AG08396 (cell line): ENCODE measurements at places on chromosomes 3 and 15.

DNA sequence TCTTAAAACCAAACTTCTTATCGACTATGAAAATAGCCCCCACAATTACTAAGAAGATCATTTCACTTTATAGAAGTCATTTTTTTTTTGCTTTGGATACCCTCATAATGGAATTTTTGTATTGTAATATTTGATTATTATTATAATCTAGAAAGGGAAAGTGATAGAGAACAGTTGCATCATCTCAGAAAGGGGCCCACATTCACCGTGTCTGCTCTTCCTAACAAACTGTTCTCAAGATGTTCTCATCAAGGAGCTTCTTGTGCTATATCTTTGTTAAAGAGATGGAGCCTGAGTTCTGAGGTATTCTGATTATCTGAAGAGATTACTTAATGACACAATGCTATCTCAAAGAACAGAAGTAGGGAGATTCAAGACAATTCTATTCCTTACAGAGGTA lies 49.3 kb downstream of the MME start:
- no peak for DNase-seq

DNA sequence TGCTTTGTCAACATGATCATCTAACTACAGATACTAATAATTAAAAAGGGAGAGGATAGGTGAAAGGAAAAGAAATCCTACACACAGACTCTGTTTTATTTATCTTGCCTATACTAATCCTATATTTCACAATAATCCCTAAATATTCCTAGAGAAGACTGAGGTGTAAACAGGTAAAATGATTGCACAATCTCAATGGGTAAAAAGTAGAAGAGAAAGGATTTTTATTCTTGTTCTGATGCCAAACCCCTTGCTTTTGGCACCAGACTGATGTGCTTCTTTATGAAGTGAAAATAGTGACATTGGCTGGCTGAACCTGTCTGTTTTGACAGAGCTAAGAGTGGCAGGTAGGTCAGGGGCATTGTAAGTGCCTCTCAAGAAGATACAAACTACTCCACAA lies 101.9 kb upstream of the ZPLD1 start:
- no peak for DNase-seq

DNA sequence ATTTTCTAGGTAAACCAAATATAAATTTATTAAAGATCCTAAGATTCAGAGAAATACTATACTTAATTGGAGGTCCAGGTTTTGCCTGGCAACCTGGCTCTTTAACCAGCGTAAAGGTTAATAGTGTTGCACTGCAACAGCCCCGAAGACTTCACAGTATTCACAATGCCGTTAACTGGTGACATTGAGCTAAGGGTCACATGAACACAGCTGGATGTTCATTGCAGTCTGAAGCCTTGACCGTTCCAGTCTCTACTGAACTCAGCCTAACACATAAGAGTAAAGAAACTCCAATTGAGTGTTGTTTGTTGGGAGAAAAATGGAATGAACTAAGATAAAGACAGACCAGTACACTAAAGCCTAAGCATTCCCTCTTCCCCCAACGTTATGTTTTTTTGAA lies 26.8 kb downstream of the NKIRAS1 start:
- no peak for DNase-seq

- DNase-seq, result no peak
Observed at GRCh38 chr3:81658322-81658997, 103.0 kb downstream of the GBE1 start.

- DNase-seq, result no peak
Observed at GRCh38 chr3:51385621-51386091, 565 bp downstream of the MANF start.

- DNase-seq, result no peak
Observed at GRCh38 chr15:82900511-82901060, 51.9 kb downstream of the HOMER2 start.

GRCh38 chr3:122298239-122298638 lies 26.8 kb upstream of the CSTA start:
- DNase-seq, result no peak

GRCh38 chr15:51189669-51190385 lies 95.1 kb upstream of the TNFAIP8L3 start:
- no peak for DNase-seq

DNA sequence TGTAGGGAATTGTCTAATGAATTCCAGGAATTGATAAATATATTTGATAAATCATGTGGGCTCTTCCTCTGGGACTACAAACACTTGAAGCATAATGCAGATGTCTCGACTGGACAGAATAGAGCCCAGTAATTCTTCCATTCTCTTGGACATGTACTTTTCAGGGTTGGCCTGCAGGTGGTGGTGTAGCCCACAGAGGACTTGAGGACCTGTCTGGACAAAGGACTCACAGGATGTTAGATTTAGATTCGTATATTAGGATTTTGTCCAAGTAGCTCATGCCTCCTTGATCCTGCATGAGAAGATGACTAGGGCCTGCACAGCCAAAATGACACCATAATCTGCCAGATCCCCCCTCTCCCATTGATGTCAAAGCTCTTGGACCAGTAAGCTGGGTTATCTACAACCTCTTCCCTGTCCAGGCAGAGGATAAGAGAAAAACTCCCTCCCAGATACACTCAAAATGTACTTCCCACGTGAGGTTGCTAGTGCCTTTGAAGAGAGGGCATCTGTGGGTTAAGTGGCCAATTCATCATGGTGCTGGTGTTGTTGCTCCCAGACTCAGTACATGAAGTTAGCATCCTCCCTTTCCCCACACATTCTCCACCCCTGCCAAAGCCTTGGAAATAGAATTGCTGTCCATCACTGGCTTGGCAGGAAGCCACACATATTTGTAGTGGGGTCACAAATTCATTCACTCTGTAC lies 88.6 kb upstream of the ZNF280D start:
- DNase-seq, result peak; percentile 63

GRCh38 chr15:60414016-60414682 lies 16.4 kb upstream of the ANXA2 start:
- DNase-seq, result no peak

DNA sequence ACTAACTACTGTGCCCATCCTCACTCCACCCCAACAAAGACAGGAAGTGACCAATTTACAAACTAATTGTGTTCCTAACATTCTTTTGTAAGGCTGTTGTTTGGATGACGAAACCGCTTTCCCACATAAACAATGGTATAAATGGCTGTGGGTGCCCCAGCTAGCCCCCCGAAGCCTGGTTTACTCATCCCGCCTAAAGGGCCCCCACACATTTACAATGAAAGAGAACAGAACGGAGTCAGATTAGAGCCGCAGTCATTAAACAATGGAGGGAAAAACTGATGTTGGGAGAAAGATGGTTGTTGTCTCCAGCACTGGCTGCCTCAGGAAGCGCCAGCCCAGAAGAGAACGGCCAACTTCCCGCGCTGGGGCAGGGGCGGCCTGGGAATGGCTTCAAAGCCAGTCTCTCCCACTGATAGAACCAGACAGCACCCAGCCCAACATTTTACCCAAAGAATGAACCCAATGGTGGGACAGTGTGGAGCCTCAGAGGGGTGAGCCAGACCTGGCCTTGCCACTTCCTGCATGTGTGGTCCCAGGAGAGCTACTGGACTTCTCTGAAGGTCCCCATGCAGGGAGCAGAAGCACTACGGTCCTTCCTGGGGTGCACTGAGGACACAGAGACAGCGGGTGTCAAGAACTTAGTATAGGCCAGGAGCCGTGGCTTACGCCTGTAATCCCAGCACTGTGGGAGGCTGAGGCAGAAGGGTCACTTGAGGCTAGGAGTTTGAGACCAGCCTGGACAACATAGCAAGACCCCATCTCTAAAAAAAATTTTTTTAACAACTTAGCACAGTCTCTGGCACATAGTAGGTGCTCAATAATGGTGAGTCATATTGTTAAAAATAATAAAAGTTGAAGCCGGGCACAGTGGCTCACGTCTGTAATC lies 75.8 kb upstream of the GATA2 start:
- DNase-seq, result no peak

GRCh38 chr3:50573566-50574443 lies 4.5 kb downstream of the HEMK1 start:
- DNase-seq, result no peak

- DNase-seq, result peak; percentile 25
Observed at GRCh38 chr3:153927107-153927506, 194.1 kb upstream of the ARHGEF26 start.

- DNase-seq, result no peak
Observed at GRCh38 chr3:138461896-138462295, 27.5 kb downstream of the ESYT3 start.

DNA sequence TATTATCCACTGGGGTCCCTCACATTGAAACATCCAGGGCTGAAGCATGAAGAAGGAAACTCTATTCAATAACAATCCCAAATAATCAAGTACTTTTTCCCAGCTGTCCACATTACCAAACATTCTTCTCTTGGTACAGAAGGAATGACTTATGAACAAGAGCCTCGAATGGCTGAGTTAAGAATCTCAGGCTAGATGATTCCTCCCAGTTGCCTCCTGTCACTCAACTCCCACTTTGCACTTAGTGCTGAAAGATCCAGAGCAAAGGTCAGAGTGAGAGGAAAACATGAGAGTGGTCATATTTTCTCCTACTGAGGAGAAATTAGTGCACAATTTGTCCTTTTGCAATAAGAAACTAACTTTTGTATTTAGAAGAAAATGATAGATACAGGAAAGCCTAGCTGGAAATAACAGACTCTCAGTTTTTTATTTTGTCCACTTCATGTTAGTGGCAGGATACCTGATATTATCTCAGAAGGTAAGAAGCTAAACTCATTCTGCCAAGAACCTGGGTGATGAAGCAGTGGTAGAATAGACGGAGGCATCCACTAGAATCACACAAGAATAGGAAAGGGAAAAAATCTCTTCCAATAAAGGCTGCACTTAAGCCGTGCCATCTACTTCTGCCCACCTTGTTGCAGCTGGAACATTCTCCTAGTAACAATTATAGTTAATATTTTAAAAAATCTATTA lies 46.2 kb downstream of the GADL1 start:
- no peak for DNase-seq

DNA sequence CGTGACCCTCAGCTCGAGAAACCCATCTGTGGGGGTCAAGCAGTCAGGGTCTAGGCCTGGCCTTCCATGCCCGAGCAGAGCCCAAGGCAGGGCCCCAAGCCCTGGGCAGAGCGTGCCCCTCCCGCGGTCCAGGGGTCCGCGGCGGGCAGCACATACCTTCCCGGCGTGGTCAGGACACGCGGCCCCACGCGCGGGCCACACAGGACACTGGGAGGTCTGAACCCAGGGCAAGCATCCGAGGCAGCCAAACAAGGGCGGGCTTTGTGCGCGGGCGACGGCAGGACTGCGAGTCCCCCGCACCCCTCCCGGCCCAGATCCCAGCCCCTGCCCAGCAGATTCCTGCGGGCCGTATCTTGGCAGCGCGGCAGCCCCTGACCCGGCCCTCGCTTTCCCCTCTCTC lies 61.6 kb upstream of the ACAN start:
- no peak for DNase-seq

- DNase-seq, result no peak
Observed at GRCh38 chr3:125121246-125122010, 65.6 kb upstream of the HEG1 start.

- no peak for DNase-seq
Observed at GRCh38 chr15:44441095-44441501, 13.7 kb downstream of the CTDSPL2 start.

GRCh38 chr3:58562498-58562897 lies 14.7 kb downstream of the FAM107A start:
- no peak for DNase-seq

DNA sequence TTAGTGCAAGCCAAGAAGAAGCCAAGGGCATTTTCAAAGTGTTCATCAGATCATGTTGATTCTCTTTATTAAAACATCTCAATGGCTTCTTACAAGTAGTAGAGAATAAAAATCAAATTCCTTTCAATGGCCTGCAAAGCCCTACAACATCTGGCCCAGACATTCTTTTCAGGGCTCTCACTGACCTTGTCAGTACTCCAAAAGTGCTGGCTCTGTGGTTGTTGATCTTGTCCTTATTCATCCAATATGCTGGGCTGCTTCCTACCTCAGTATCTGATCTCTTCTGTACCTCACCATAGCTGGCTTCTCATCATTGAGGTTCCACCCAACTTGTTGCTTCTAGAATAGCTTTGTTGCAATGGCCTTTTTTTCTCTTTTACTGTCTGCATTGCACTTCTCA lies 74.0 kb upstream of the SAMMSON start:
- DNase-seq, result peak; percentile 26

GRCh38 chr15:55094136-55094535 lies 102.6 kb downstream of the RSL24D1 start:
- DNase-seq, result no peak

DNA sequence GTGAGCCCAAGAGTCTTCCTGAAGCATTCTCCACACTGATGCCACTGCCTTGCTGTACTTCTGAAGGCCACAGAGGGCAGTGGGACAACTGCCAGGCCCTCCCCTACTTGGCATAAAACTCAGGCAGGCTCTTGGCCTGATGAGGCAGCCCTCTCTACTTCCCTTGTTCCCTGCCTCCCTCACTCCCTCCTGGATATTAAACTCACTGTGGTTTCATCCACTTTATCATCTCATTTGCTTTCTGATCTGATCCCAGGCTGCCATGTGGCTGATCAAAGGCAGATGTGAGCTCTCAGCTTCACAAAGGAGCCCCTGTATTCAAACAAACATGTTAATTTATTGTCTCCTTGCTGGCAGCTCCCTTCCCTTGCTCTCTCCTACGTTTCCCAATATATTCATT lies 533.5 kb downstream of the IGSF11 start:
- DNase-seq, result peak; percentile 3

- DNase-seq, result peak; percentile 67
Observed at GRCh38 chr15:93035953-93036810, 52.8 kb downstream of the RGMA start.

DNA sequence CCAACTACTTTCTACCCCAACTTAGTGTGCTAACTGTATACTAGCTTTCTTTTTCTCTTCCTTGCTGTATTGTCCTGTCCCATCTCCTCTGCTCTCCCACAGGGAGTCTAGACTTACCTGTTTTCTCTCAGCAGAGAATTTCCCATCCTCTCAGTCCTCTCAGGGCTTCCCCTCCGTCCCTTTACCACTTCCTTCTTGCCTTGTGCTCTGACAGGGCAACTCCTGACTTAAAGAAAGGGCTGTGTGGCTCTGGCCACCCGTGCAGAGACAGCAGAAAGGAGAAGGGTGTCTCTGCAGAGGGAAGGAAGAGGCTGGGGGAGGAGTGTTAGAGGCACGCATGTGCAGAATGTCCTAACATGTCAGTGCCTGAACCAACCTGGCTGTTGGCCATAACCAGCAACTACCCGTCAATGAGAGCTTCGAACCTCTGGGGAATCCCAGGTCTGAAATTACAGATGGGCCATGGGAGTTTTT lies at the start of gene GCSAM:
GCSAM (minus strand) TSS at position 274 of the 474 bp plus-strand sequence; CDS start at position 146, 128 bp downstream.
- no peak for DNase-seq

DNA sequence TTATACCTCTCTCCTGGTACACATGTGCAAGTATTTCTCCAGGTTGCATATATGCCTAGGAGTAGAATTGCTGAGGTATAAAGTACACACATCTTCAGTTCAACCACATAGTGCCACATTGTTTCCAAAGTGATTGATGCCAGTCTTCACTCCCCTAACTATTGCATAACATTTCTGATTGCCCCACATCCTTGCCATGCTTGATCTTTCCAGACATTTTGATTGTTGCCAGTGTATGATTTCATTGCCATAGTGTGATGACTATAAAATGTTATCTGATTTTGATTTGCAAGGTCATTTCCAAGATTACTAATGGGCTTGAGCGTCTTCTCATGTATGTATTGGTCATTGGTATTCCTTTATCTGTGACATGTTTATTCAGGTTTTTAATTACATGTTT lies 61.1 kb upstream of the MLF1 start:
- no peak for DNase-seq

GRCh38 chr3:55858727-55859126 lies 371.6 kb upstream of the WNT5A start:
- DNase-seq, result no peak

GRCh38 chr3:20320489-20320888 lies 134.5 kb upstream of the SGO1 start:
- DNase-seq, result no peak

- DNase-seq, result no peak
Observed at GRCh38 chr3:114011059-114011797, 45.1 kb downstream of the CCDC191 start.
